ENCODE measurements at places on chromosomes 6 and 20.

DNA sequence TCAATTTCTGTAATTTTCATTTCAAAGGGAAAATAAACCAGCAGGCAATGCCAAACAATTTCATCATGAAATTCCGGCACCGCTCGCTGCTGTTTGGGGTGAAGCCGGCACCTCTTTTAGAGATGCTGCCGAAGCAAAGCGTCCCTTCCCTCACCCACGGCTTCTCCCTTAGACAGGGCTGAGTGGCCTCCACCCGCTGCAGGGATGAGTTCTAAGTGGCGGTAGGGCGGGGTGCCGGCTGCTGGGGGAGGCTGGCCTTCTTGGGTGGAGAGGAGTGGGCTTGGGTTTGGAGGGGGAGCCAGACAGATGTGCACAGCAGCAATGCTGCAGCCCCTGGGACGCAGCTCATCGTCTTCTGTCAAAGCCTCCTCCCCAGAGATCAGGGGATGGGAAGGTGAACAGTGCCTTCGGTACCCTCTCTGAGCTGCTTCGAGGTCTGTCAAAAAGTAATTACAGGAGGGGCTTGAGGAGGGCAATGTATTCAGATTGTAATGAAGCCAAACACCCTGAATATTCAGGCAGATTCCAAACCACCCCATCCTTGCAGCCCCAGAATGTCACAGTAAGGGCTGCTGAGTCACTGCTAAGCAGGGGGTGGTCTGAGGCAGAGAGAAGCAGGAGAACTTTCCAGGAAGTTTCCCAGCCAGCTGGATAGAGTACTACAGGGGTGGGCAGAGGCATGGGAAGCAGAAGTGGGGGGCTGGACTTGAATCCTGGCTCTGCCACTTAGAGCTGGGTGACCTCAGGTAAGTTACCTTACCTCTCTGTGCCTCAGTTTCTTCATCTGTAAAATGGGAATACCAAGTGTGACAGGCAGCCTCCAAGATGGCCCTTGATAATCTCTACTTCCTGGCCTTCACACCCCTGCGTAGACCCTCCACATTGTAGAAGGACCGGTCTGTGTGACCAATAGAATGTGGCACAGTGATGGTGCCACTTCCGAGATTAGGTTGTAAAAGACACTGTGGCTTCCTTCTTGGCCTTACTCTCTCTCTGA, 96.6 kb downstream of the SULF2 start:
- DNase-seq: no peak

GRCh38 chr6:110447761-110448160, 28.7 kb downstream of the SLC22A16 start:
- no peak for DNase-seq

GRCh38 chr20:57167971-57168701, 98.3 kb downstream of the BMP7 start:
- no peak for DNase-seq

- DNase-seq: no peak
These were observed 4.7 kb downstream of the GCLC start for GRCh38 chr6:53540129-53540692.

GRCh38 chr6:9140172-9140571, 704.8 kb upstream of the SLC35B3 start:
- DNase-seq: no peak

DNA sequence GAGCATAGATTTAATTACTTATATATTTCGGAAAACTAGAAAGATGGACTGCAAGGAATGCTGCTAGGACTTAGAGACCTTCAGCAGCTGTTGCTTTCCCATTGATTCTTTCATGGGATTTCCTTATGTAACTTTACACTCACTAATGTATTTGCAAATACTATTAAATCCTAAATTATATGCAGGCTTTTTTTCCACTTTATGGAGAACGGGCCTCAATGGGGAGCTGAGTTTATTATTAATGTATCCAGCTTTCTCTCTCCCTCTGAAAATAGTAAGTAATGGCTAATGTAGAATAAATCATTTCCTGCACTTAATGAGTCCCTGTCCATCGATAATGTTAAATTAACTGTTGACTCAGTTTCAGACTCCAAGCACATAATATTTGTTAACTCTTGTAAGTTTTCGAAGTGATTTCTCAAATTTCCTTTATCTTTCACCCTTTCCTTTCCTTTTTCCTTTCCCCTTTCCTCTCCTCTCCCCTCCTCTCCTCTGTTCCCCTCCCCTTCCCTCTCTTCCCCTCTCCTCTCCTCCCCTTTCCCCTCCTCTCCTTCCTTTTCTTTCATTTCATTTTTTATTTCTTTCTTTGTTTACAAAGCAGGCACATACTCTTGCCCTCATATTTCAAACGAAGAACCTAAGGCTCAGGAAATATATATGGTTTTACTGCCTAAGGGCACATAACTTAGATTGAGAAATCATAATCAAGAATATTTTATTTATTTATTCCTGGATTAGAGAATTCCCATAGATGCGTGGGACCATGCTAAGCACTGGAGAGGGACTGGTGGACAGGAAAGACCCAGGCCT, 503.6 kb downstream of the MMUT start:
- DNase-seq: no peak

- no peak for DNase-seq
These were observed 2.5 kb upstream of the SLC17A9 start for GRCh38 chr20:62949962-62950361.

DNA sequence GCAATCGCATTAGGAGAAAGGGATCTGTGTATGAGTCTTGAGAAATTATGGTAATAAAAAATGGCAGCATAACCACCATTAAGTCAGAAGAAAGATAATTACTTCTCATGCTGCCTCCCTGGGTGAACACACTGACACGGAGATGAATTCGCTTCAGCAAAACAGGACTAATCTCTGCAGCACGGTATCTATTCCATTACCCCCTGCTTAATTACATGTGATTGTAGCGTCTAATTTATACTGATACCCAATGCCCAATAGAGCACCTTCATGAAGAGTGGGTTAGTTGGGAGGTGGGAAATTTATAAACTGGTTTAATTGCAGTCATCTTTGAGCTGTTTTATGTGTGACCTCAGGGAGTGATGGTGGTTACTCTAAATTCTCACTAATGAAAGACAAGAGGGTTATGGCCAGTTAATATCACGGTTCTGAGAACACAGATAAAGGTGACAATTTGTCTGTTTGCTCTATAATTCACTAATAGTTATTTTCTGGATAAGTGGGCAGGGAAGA, 476.2 kb upstream of the SULF2 start:
- DNase-seq: no peak
